ENCODE measurements at places on chromosomes 2 and 18.

DNA sequence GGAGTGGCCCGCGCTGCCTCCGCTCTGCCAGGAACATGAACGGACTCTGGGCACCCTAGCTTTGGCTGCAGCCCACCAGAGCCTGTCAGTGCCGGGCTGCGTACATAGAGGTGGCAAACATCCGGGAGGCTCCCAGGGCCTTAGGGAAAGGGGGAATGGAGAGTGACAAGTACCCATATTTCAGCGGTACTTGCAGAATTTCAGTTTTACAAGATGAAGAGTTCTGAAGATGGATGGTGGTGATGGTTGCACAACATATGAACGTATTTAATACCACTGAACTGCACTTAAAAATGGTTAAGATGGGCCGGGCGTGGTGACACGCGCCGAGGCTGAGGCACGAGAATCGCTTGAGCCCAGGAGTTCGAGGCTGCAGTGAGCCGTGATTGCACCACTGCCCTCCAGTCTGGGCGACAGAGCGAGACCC is 873 bp downstream of the MTHFD2 start:
- no peak for DNase-seq

GRCh38 chr2:58435246-58435645 is 194.1 kb upstream of the FANCL start:
- no peak for DNase-seq

DNA sequence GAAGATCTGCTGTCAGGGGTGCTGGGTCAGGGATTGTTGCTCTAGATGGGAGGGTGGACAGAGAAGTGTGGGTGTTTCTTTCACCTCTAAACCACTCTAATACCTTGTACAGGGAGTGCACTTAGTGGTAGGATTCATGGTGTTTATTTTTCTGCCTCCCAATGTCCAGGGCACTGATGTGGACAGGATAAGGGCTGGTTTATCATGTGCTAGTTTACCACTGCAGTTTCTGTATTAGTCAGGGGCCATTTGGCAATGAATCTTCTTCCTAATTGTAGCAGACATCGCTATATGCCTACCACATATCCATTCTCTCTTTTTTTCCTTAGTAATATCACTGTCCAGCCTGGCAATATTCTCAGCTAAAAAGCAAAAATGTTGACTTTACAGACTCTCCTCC is 50.3 kb upstream of the LRRTM1 start:
- no peak for DNase-seq

DNA sequence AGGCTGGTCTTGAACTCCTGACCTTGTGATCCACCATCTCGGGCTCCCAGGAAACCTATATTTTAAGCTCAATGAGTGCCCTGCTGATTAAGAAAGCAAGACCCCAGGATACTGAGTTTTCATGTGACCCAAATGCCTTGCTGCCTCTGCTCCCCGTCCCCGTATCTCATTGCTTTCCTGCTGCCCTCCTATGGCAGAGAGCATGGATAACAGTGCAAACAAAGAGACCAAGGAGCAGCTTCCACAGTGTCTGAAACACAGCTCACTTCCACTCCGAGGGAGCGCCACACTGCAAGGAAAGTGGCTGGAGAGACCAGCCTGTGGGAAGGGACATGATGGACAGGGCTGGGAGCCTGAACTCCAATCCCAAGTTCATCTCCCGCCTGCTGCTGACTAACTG is 246.8 kb downstream of the TMEM182 start:
- DNase-seq: no peak

DNA sequence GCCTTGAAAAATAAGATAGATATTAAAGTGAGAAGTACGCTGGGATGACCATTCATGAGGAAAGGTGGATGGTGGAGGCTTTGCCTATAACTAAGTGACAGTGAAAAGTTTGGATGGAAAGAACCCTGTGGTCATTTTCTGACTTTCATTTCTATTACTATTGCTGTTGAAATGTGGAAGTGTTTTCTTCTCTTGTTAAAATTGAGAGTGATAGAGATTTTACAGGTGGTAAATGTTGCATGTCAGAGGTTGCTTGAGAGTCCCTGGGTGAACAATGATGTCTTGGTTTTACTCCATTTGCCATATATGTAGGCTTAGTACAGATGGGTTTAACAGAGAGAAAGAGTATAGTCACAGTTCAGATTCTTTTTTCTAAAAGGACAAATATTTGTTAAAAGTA is 18.4 kb downstream of the NCOA1 start:
- DNase-seq: no peak

- no peak for DNase-seq
These were observed 9.3 kb downstream of the HADHA start for GRCh38 chr2:26235089-26235488.

DNA sequence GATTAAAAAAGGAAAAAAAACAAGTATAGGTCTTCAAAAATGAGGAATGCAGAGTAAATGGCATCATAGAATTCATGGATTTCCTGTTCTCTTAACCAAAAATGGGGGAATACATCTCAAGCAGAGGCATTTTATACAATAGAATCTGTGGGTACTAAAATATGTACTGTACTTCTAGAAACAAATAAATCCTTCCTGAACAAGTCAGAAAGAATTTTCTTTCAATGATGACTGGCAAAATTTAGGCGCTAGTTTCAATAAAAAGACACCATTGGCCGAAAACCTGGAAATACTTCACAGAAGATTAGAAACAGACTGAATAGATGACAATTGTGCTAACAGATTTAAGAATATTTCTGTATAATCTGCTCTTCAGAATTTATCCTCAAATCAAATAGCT is 15.1 kb downstream of the TRAK2 start:
- no peak for DNase-seq

DNA sequence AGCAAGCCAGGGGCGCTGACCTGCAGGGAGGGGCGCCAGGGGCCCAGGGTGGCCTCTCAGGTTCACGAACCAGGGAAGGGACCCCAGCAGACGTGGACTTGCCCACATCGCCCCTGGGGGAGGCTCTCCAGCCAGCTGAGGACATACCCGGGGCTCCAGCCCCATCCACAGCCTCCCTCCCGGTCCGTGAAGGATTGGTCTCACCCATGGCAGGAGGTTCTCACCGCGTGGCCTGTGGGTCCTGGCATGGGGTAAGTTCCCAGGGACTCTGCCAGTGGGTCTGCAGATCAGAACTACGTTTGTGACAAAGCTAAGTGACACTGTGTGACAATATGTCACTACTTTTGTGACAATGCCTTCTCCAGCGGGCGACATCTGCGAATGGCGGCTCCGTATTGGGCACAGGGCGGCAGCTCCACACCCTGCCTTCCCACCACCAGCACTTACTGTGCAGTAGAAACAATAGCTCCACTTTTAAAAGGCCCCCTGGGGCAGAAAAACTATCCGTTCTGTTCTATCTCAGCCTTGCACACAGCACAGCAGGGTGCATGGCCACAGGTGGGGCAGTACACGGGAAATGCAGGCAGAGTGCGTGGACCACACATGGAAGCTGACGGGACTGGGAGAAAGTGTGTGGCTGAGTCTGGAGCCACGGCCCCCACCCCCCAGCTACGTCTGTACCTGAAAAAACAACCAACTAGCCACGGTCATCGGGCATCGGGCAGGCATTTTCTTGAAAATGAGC is 65.2 kb upstream of the CTDP1 start:
- DNase-seq: no peak
